Stimulated activated CD4-positive, alpha-beta T cell treated with anti-CD3 and anti-CD28 coated beads, Interleukin-1b, Interleukin-23, amount 100 ng/mL, for 24 hours (primary cell): ENCODE measurements at places on chromosomes 16 and 17.

- no peak for DNase-seq
Observed at GRCh38 chr16:89844739-89845339, 16.6 kb downstream of the SPIRE2 start.

DNA sequence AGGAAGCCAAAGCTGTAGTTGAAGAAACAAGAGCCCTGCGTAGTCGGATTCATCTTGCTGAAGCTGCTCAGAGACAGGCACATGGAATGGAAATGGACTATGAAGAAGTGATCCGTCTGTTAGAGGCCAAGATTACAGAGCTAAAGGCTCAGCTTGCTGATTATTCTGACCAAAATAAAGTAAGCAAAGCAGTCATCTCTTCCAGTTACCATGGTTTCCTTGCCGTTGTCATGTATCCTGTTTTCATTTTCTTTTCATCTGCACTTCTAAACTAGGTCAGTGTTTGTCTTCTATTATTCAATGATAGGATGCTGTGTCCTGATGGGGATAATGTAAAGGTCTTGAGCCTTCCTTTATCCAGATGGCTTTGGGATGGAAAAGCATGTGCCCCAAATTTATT is 104.3 kb downstream of the STXBP4 start:
- no peak for DNase-seq

DNA sequence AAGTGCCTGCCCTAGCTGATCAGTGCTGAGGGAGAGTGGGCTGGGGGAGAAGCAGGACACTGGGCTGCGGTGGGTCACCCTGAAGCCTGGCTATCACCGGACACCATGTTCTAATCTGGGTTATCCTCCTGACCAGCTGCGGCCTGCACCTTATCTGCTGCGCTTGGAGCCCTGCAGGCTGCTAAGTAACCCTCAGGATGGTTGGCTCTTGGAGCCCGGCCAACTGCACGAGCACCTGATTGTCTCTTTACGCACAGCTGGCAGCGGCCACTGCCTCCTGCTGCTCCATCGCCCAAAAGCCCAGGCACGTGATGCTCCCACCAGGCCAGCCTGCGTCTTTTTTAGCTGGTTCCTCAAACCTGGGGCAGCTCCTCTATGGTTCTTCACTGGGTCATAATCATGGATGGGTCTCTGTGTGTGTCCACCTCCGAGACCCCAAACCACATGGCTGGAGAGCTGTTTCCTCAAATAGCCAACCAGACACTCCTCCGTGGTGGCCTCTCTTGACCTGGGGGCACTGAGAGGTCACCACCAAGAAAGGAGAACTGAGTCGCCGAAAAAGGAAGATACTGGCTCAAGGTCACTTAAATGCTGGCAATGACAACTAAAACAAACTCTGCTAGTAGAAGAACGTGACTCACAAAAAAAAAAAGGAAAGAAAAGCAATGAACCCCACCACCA is 21.7 kb downstream of the SPHK1 start:
- DNase-seq: no peak

DNA sequence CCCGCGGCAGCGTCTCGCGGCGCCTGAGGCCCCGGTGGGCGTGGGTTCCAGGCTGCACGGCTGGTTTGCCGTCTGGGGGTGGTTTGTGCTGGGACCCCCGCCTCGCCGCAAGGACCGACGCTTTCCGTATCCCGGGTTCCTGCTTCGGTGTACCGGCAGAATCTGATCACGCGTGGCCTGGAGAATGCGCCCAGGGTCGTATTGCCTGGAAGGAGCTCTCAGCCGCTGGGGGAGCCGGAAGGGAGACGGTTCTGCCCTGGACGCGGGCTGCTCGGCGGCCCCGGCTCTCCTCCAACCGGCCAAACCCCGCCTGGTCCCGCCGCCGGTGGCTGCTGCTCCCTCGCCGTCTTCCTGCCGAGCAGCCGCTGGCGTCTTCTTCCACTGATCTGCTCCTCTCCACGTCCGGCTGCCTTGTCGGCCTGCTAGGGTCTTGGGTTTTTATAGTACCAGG is 39.8 kb downstream of the ZNF778 start:
- DNase-seq: no peak

DNA sequence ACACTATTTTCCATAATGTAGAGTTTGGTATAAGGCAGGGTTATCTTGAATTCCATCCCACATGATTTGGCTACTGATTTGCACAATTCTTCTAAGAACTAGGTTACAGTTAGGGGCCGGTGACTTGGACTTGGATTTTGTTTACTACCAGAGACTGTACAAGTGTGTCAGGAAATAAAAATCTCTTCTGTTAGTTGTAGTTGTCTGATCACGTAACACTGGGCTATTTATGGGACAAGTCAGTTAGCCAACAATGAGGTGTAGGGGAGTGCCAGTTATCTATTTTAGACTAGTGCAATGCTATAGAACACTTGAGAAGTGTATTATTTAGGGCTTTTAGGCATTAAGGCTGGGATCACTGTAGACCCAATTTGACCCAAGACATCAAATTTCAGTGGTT is 39.7 kb upstream of the GHDC start:
- DNase-seq: no peak

GRCh38 chr16:74771656-74772315 is 2.8 kb downstream of the FA2H start:
- no peak for DNase-seq
